Ecto neural progenitor cell (in vitro differentiated cells): ENCODE measurements at places on chromosomes 13 and 19.

DNA sequence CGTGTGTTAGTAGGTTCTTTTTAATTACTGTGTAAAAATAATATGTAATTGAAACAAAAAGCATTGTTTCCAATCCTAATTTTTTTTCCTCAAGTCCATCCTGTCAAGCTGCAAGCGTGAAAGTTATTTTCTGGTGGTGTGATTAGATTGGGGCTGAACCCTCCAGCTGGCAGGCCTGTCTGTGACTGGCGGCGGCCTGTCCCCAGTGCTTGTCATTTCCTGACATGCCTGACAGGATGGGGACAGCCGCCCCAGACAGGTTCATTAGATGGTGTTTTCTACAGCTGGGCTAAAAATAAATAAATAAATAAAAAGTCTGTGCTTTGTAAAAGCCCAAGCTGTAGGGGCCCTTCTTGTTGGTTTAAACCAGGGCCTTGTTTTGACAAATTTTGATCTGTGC lies 53.7 kb upstream of the MAB21L1 start:
- DNase-seq: no peak

DNA sequence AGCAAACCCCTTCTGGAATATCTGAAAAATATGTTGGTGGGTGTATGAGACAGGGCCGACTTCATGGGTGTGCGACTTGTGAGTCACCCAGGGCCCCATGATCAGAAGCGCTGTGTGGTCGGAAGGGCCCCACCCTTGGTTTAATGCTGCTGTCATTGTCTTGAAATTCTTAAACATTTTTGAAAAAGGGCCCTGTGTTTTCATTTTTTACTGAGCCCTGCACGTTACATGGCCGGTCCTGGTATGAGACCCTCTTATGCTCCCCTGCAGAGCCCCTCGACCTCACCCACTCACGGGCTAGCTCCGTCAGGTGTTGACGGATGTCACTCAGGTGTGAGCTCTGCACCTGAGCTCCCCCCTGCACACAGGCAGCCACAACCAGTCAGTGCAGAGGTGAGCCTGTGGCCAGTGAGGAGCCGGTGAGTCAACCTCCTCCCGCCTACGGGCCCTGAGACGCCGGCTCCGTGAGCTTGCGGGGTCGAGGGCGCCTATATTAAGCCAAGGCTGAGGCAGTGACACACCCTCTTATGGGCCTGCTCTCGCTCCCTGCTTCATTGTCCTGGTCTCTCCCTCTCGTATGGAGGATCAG lies 27.7 kb downstream of the GADD45B start:
- no peak for DNase-seq

DNA sequence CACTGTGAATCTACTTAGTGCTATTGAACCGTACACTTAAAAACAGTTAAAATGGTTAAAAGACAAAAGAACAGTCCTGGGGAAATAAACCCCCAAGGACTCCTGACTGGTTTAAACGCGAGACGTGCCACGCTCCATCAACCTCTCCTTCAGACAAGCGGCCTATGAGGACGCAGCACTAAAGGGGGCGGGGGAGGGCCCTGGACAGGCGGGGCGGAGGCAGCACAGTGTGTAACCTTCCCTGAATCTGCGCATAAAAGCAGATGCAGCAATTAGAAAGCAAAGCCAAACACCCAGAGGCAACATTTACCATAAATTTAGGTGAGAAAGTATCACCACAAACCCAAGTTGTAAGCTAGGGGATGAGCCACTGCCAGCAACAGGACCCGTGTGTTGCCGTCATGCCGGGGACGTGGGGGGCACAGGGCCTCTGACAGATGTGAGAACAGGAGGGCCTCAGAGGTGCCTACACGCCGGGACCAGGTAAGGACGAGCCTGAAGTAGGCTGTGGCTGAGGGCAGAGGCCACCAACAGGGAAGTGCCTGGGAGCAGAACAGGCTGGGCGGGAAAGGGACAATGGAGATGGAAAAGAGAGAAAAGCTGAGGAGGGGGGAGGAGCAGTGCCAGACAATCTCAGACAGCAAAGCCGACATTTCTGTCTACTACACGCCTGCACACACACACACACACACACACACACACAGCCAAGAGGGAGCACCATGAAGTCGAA lies 15.3 kb upstream of the ADPRHL1 start:
- no peak for DNase-seq

GRCh38 chr13:85618521-85618920 lies 180.7 kb downstream of the SLITRK6 start:
- no peak for DNase-seq

- no peak for DNase-seq
Observed at GRCh38 chr19:15316498-15316897, 15.8 kb downstream of the BRD4 start.

GRCh38 chr19:48588670-48589401 lies 17.7 kb upstream of the SPACA4 start:
- DNase-seq: peak; percentile 93

- DNase-seq: no peak
Observed at GRCh38 chr13:46489586-46490023, 63.4 kb upstream of the LRCH1 start.

DNA sequence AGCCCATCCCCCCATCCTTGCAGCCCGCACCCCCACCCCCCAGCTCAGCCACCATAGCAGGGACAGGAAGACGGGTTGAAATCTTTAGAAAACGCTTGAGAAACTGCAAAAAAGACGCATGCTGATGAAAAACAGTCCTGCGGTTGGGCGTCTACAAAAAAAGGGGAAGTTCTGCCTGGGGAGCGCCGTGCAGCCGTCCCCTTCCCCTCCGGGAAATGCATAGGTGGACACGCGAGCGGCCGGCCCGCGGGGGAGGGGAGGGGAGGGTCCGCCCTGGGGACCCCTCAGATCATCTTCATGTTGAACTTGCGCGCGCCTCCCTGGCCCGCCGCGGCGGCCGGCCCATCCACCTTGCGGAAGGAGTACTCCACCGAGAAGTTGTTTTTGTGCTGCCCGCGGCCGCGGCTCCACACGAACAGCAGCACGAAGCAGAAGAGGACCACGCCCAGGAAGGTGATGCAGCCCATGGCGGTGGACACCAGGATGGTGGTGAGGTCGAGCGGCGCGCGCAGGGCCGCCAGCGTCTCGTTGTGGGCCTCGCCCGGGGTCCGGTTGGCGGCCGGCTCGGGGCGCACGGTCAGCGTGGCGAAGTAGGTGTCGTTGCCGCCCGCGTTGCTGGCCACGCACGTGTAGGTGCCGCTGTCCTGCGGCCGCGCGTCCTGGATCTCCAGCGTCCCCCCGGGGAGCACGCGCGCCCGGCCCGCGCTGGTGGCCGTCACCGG lies 7.9 kb upstream of the PEAK3 start:
- DNase-seq: no peak

DNA sequence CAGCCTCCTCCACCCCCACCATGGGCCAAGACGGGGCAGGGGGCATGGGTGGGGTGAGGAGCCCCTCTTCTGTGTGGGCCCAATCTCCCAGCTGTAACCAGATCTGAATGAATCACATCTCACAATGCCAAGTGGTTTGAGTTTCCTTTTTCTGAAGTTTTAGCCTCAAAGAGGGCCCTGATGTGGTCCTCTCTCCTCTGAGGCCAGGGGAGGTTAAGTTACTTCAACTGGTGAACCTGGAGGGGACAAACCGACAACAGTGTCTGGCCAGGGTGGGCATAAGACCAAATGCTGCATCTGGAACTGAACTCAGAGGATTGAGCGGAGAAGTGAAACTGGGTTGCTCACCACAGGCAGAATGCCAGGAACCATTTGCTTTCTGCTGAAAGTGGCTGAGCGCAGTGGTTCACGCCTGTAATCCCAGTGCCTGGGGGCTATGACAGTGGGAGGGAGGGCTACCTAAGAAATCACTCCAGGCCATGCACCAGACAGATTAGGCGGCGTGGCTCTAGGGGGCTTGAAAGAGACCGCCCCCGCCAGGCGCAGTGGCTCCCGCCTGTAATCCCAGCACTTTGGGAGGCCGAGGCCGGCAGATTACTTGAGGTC lies 15.4 kb upstream of the IRGC start:
- no peak for DNase-seq

- no peak for DNase-seq
Observed at GRCh38 chr13:111423168-111423785, 102.8 kb downstream of the TEX29 start.

GRCh38 chr13:109730812-109731335 lies 55.5 kb downstream of the IRS2 start:
- DNase-seq: no peak

DNA sequence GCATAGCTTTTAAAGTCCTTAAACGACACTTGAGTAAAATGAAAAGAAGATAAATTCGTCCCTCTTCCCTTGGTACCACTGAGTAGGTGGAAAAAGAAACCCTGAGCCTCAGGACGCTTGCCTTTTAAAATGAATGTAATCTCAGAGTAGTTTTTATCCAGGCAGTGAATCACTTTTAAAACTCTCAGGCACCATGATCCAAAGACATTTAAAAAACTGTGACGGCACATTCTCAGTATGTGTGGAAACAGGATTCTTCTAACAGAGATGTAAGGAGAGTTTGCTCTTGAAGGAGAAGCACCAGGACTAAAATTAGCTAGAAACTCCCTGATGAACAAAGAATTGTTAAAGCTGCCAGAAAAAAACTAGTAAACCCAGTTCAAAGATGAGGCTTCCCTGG lies 105.7 kb upstream of the SLC15A1 start:
- no peak for DNase-seq

DNA sequence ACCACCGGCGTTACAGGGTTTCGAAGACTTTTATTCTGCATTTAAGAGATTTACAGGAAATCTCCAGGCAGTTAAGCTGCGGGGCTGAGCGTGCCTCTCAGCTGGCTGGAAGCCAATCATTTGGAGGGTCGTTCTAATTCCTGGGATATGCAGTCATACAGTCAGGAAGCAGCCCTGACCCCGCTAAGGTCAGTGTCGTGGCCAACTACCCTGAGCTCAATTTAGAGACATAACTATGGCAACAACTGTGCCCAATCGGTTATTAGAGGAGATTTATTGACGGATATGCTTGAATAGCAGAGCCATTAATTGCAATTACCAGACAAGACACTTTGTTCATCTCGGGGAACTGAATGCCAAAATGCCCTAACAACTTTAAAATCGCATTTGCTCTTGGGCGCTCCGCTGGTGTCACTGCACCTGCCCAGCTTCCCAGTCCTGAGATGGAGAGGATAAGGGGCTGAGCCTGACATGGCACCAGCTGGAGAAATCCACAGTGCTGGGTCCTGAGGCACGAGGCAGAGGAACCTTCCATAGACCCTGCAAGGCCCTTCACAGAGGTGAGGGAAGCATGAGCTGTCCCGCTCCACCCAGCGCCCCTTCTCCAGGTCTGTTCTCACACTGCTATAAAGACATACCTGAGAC lies 15.1 kb upstream of the ZNF507 start:
- DNase-seq: no peak

- DNase-seq: no peak
Observed at GRCh38 chr13:113528101-113528812, 37.7 kb upstream of the DCUN1D2 start.

DNA sequence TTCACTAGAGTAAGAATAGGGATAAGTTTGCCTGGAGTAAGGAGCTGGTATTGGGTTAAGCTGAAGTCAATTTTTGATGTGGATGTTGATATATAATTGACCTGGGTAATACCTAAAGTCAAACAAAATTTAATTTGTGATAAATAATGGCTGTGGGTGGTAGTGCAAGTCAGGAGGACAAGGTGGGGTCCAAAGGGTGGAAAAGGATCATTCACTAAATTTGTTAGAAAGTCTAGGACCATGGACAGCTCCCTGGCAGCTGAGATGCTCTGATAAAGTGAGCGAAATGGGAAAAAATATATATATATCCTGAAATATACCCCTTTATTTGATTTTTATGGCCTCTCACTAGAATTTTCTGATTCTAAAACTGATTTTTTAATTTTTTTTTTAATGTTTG lies 463.5 kb downstream of the GPC6 start:
- no peak for DNase-seq
